Fibroblast of skin of left quadriceps (primary cell): ENCODE measurements at places on chromosomes 1 and 21.

DNA sequence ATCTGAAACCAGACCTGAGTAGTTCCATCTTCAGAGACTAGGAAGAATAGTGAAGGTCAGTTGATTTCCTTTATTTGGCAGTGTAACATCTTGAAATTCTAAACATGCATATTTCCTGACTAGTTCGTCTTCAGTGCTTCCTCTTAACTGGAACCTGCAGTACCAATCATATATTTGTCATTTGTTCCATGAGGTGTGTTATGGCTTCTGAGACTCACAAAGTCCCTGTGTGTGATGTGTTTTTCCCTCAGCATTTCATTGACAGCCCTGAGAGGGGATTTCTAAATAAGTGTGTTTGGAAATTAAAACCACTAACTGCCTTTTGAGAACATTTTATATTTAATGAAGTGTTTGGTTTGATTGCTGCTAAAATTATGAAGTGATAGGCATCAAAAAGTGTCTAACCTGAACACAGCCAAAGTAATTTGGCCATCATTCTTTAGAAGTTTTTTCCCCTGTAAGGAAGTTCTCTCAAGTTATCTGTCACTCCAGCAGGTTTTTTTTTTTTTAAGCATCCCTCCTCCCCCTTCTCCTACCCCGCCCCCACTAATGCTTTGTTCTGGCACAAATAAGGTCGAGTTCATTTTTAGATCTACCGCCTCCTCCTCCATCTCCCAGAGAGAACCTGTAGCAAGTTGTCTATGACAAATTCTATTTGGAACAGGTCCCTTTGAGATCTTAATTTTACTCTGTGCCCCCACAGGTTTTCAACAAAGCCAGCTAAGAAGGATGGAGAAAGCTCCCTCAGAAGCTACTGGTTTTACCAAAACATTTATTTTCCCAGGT lies 61.4 kb downstream of the TMEM200B start:
- DNase-seq = no peak

DNA sequence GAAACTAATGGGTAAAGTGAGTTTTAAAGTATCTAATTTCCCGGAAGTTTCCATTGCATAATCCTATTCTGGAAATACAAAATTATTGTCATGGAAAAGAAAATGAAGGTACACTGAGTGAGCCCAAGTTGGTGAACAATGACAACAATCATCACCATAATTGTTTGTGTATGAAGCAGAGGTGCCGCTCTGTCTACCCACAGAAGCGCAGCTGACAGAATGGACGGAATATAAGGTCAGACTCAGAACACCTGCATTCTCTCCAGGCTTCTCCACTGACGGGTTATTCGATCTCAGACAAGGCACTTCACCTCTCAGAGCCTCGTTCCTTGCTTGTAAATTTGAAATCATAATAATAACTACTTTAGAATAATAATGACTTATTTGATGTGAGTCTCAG lies 99.1 kb upstream of the NGF start:
- no peak for DNase-seq

DNA sequence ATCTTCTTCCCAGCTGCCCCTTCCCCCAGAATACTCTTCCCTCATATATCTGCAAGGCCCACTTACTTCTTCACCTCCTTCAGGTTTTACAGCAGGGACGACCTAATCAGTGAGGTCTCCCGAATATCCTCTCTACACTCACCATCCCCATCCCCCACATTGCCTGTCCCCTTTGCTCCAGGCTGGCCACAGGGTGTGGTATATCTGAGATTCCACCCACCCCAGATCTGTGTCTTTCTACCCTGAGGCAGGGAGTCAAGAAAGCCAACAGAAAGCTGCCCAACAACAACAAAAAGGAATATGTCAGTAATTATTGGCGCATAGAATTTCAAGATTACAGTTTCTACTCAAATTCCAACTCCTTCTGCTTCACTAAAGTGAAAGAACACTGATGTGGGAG lies 30.0 kb upstream of the OPRD1 start:
- DNase-seq = no peak

DNA sequence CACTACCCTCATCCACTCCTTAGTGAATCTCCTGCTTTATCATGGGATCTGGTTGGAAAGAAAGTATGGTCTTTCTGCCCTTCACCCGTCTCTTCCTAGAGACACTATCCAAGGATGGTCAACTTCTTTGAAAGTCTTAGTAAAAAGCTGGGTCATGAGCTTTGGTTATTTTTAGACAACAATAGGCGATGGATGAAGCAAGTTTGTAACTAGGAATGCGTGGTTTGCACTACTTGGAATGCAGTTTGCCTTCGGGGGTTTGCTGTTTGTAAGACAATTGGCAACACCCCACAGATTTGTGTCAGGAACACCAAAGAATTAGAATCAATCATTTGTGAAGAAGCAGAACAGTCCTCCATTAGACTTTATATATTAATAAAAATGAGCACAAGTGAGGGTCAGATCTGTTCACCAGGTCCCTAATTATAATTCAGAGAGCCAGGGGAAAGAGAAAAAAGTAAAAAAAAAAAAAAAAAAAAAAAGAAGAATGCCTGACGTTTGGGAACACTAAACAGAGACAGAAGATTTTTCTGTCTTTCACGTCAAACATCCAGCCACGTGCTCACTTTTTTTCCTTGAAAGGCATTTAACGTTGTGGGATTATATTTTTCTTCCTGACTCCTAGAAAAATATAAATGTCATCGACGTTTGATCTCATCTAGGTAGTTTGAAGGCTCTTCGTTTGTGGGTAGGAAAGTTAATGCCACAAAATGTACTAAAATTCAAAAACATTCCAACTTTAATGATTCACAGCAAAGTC lies 60.7 kb upstream of the BTG3 start:
- DNase-seq = no peak

GRCh38 chr1:209742409-209743144 lies 13.3 kb upstream of the TRAF3IP3 start:
- DNase-seq = no peak

GRCh38 chr1:67896826-67897225 lies 63.6 kb upstream of the GNG12 start:
- DNase-seq = no peak

GRCh38 chr1:100775483-100775882 lies 55.9 kb downstream of the VCAM1 start:
- DNase-seq = no peak

GRCh38 chr1:226919587-226919986 lies 20.5 kb upstream of the COQ8A start:
- DNase-seq = no peak

- DNase-seq = no peak
Measured at GRCh38 chr1:161784968-161785367, 18.8 kb downstream of the ATF6 start.

DNA sequence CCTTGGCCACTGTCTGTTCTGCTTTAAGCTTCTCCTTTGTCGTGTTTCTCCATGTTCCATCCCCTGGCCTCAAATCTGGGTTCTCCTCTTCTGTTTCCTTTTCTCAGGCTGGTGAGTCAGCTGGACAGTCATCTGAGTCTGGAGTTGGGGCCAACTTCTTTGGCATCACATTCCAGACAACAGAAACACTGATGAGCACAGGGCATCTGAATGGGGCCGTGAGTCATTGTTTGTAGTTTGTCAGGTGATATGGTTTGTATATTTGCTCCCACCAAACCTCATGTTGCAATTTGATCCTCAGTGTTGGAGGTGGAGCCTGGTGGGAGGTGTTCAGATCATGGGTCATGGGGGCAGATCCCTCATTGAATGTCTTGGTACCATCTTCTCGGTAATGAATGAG lies 14.3 kb upstream of the OLIG2 start:
- no peak for DNase-seq

DNA sequence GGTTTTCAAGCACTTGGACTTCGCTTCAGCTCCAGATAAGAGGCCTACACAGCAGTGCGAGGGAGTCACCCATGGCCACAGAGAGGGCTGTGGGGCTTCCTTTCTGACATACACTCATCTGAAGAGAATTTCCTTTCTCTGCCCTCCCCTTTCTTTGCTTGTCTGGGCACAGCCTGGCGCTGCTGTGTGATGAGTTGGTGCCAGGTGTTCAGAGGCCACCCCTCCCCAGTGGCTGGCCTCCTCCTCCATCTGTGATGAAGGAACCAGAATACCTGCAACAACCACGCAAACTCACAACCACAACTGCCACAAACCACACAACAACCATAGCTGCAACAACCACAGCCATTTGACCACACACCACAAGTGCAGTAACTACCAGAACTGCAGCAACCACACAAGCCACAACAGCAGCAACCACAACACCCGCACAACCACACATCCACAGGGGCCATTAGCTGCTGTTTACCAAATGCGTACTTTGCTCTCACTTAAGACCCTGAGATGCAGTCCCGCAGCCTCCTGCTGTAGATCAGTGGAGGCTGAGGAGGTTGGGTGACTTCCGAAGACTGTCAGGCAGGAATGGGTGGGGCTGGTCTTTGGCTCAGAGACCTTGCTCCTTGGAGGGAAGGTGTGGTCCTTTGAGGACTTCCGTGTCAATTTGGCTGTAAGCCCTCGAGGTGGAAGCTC lies 71.1 kb downstream of the IER5 start:
- no peak for DNase-seq

GRCh38 chr1:91851130-91852010 lies 34.6 kb downstream of the TGFBR3 start:
- peak; percentile 66 for DNase-seq

DNA sequence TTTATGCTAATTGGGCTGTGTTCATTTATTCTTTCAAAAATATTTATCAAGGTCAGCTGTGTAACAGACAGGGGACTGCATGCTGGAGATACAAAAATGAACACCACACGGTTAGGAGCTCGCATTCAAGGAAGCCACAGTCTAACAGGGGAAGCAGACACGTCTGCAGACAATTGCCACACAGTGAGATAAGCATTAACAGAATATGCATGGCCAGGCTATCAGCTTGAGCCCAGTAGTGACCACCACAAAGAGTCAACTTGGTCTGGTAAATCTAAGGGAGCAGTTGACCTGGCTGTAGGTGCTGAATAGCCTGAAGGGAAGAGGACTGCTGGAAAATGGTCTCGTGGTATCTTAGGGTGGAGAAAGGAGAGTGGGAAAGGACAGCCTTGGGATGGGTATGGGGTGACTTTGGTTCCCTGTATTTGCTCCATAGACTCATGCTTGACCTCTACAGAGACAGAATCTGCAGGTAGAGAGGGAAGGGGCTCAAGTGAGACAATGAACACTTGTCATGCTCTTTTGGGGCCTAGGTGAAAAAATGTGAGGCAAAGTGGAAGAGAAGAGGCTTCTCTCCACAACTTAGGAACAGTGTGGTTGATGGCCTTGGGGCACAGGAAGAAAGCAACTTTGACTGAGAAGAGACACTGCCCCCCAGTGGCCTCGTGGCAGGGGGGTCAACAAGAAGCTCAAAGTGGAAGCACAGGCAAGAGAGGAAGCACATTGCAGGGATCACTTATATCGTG lies 7.6 kb upstream of the NPL start:
- DNase-seq = peak; percentile 26

DNA sequence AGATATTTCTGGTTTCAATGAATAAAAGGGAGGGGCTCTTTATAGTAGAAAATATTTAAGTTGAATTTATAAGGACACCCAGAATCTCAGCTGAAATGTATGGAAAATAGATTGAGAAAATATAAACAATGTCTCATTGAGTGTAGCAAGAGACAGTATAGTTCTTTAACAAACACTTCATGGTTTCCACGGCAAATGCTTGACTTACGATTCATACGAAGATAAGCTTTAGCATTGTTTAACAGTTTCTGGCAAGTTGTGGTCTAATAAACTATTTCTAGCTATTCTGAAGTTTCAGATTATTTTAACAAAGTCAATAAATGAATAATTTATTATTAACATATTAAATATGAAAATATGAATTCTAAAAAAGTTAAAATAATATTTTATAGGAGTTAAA lies 1419.4 kb downstream of the KCNT2 start:
- peak; percentile 16 for DNase-seq
